T-helper 2 cell treated with Interferon-gamma antibody and Interleukin-4, amounts not matched to agents 5 μg/mL and 100 μg/mL, for 36 hours (primary cell): ENCODE measurements at places on chromosomes 5 and 9.

GRCh38 chr9:98958271-98958984, 14.7 kb downstream of the COL15A1 start:
- DNase-seq, result no peak

DNA sequence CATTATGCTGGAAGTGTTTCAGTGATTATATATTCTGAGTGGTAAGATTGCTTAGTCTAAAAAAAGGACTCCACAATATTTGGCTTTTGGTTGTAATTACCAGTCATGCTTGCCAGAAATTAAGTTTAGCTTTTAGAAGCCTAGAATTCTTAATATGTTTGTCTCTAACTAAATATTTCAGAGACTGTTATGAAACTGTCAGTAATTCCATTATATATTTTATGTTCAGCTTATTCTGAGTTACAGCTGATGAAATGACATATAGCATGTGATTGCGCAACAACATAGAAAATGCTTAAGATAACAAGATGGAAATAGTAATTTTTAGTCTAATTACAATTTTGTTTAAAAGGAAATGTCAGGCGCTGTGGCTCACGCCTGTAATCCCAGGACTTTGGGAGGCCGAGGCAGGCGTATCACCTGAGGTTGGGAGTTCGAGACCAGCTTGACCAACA, 44.2 kb downstream of the KIAA1958 start:
- no peak for DNase-seq

DNA sequence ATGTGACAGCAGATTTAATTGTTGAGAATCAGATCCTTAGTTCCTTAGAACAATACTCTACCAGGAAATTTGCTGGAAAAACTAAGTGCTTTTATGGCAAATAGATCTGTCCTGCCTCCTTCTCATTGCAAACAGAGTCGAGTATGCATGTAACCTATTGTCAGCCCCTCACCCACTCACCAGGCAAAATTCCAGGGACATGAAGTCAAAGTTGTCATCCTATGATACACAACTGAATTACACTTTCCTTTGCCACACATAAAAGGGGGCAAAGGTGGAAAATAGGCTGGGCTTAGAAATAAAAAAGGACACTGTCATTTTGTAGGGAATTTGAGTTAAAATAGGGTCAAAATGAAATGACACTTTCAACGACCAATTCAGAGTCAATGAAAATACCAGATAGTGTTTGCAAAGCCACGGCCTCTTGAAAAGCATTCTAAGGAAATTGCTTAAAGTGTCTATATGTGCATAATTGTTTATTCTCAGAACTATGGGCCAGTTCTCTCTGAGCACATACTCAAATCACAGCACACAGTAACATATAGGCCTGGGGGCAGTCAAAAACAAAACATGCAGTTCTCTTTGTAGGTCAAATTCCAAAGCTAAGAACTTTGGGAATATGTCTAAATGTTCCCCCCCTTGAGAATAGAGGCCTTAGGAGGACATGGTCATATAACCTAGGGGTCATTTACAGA, 452.8 kb downstream of the NFIB start:
- no peak for DNase-seq

DNA sequence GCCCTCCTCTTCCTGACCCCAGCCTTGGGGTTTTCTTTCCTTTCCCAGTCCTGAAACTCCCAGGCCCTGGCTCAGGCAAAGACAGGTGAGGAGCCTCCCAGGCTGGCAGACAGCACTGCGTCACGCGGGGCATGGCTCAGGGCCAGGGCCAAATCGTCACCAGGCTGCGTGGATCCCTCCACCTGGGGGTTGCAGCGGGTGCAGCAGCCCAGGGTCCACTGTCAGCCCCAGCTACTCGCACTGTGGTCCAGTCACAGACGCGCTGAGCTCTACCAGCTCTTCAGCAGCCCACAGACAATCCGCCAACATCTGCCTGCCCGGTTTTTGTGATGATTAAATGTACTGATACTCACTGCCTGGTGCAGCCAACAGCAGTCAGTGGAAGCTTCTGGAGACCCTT, 12.1 kb downstream of the FAM78A start:
- no peak for DNase-seq

DNA sequence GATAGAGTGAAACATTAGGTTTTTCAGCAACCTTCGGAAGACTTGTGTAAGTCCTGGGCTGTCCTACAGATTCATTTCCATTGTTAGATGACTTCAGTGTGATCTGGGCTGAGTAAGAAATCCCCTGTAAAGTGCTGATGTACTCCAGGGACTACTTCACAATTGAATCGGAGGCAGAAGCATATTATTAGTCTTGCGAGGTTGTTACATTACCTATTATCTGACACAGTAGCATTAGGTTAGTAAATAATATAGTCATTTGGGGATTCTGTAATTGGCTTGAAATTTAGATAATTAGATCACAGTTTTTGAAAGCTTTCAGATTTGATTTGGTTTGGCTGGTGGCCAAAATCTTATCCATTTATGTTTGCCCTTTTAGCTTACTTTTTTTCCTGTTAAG, 62.4 kb downstream of the DMRT1 start:
- DNase-seq, result no peak

GRCh38 chr9:84207491-84207951, 133.0 kb downstream of the SLC28A3 start:
- DNase-seq, result no peak

GRCh38 chr9:105311306-105311705, 66.9 kb downstream of the SLC44A1 start:
- no peak for DNase-seq

DNA sequence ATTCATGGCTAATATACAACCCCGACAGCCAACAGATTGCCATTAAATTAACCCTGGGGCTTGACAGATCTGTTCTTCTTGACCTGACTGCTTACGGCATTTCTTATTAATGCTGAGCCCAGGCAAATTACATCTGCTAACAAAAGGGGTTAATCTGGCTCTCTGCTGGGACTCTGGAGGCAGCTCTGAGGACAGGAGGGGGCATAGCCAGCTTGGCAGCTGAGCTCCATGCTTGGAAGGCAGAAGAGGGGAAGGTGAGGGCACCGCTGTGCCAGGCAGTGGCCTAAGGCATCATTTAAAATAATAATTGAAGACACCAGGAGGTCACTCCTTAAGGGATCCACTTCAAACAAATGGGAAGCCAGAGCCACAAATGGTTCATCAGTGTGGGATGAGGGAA, 126.0 kb upstream of the GPR151 start:
- DNase-seq, result no peak

DNA sequence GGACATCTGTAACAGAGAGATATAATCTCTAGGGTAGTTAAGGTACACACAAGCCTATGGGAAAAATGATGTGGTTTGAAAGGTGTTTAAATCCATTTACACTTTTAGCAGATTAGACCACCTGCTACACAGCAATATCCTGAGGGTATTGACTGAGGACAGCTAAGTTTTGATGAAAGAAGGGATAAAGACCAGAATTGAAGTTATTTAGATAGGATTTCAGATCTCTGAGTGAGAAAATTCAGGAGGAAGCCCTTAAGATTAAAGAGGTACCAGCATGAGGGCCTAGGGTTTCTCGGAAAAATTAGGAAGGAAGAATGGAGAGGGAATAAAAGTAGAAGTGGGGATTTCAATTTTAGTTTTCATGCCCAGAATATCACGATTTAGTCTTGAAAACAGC, 267.3 kb downstream of the COX7C start:
- no peak for DNase-seq

- DNase-seq, result no peak
These were observed 813 bp downstream of the ERMP1 start for GRCh38 chr9:5832071-5832537.

GRCh38 chr5:89545626-89546025, 662.6 kb upstream of the MEF2C start:
- no peak for DNase-seq

DNA sequence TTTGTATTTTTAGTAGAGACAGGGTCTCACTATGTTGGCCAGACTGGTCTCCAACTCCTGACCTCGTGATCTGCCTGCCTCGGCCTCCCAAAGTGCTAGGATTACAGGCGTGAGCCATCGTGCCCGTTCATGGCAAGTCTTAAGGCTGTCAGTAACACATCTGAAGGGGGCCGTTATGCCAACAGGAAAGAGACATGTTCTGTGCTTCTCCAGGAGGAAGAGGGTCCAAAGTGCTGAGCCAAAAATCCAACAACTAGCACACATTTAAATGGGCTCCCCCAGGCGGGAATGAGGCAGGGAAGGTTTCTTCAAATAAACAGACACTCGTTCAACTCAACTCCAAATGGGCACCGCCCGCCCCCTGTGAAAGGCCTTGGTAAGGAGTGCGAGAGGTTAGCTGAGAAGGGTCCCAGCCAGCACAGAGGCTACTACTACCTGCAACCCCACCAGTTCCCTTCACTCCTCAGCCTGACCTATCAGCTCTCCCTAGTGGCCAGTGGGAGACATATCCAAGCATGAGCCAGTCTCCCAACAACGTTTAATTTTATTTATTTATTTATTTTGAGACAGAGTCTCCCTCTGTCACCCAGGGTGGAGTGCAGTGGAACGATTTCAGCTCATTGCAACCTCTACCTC, 84.1 kb upstream of the DMRT1 start:
- DNase-seq, result no peak

DNA sequence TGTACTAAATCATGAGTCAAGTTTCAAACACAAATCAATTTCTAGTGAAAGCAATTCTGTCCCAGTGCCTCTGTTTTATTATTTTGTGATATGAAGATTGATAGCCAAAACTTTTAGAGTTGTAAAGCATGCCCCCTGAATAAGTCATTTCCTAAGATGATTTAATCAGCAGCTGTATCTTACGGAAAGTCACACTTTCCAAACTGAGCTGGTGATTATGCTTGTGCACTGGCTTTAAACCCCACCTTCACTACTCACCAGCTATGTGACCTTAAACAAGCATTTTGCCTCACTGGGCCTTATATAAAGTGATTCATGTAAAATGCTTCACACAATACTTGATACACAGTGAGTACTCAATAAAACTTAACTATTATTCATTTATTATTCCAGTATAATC, 78.1 kb downstream of the EDIL3 start:
- no peak for DNase-seq

DNA sequence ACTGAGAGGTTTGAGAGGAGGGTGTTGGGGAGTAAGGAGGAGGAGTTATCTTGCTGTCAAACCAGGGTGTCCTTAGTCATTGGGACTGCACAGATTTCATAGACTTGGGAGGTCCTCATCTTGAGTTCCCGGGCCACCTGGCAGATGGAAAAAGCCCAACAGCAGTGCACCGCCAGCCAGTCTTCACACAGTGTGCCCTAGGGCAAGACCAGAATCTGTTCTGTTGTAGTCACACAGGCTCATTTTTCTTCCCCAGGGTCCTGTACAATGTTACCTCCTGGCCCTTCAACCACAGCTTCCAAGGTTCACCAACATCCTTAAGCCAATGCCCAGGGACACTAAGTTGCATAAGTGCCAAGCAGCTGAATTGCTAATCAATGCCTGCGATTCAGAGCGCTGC, 21.0 kb downstream of the PLAC8L1 start:
- DNase-seq, result no peak

DNA sequence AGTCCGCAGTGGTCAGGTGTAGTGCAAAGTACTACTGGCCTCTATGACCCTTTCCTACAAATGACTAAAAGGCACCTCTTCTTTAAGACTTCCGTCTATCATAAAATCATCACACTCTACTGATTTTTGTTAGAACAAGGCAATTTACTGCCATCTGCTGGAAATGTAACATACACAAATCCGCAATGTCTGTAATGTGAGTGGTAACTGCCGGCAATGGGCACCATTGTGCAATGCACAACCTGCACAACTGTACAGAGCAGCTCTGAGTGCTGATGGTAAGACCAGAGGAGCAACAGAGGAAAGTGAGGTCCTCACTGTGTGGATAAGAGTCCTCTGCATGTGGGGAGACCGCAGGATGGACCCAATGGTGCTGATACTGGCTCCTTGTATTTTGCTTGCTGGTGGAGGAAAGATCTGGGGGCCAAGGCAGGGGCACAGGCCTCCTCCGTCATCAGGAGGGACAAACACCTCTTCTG, 103.7 kb downstream of the ATPSCKMT start:
- DNase-seq, result no peak

- DNase-seq, result no peak
These were observed 42.2 kb downstream of the COL5A1 start for GRCh38 chr9:134683714-134684374.

GRCh38 chr9:137380606-137381005, 42.4 kb downstream of the EXD3 start:
- DNase-seq, result no peak
